ENCODE measurements at places on chromosomes 5 and 9. TPM values are rescaled to one million over a fixed set of nuclear protein-coding genes. Genes with fewer than 3 reads are reported as not detected.

Gene CDC20B
- under 0.01 TPM for total RNA-seq

Gene LCN9
- total RNA-seq: not detected

Gene SLCO4C1
- not detected for total RNA-seq

Gene GLIPR2
- 62.5 TPM for total RNA-seq

Gene AQP3
- total RNA-seq: 21.2 TPM

Gene NPR3
- 82.2 TPM for total RNA-seq

Gene PCDHA3
- 0.17 TPM for total RNA-seq

Gene MAP1B
- 421 TPM for total RNA-seq

Gene CD72
- 2.0 TPM for total RNA-seq

Gene CAVIN4
- total RNA-seq: 1.2 TPM

Measured in smooth muscle cell of trachea (primary cell).